A549 treated with CORT108297 at 1 μM for 4 hours (cell line): ENCODE measurements at places on chromosomes 4 and X. TPM values are rescaled to one million over a fixed set of nuclear protein-coding genes. Genes with fewer than 3 reads are reported as not detected.

The SPANXB1 gene
- total RNA-seq, result 2.0 to 3.0 TPM (median 3.0 TPM) in 5 replicates

The G6PD gene
- 1,443 to 1,631 TPM (median 1,552 TPM) in 5 replicates for total RNA-seq

The EPGN gene
- total RNA-seq, result 0.07 to 0.27 TPM in 2 of 5 replicates, not detected in the others

The LINC00632 gene
- total RNA-seq, result 1.3 to 2.3 TPM (median 2.2 TPM) in 5 replicates

The ARSJ gene
- total RNA-seq, result 4.2 to 5.5 TPM (median 4.6 TPM) in 5 replicates

The BRS3 gene
- total RNA-seq, result not detected in 5 replicates

The CT45A1 gene
- not detected in 5 replicates for total RNA-seq

The INTS6L gene
- 0.08 to 0.40 TPM (median 0.15 TPM) in 5 replicates for total RNA-seq

The SERPINA7 gene
- not detected in 5 replicates for total RNA-seq

The DCAF12L2 gene
- 0.05 to 0.12 TPM (median 0.10 TPM) in 5 replicates for total RNA-seq

The CENPE gene
- total RNA-seq, result 5.5 to 8.4 TPM (median 7.5 TPM) in 5 replicates

The CHRNA9 gene
- total RNA-seq, result 1.4 to 1.8 TPM (median 1.6 TPM) in 5 replicates

The GPR173 gene
- not detected in 5 replicates for total RNA-seq

The SOD3 gene
- not detected in 5 replicates for total RNA-seq

The TRIM2 gene
- 0.44 to 0.87 TPM (median 0.69 TPM) in 5 replicates for total RNA-seq

The ENAM gene
- total RNA-seq, result not detected in 5 replicates

The RGN gene
- total RNA-seq, result 0.09 TPM in 1 of 5 replicates, not detected in the others

The CT83 gene
- total RNA-seq, result not detected in 5 replicates

The CXorf51A gene
- not detected in 5 replicates for total RNA-seq

The XPNPEP2 gene
- total RNA-seq, result not detected in 5 replicates

The TBCK gene
- 1.9 to 3.3 TPM (median 2.9 TPM) in 5 replicates for total RNA-seq

The TRPC3 gene
- total RNA-seq, result 0.05 to 0.07 TPM (median 0.07 TPM) in 3 of 5 replicates, not detected in the others

The MAGEA12 gene
- 0.08 to 0.18 TPM (median 0.17 TPM) in 5 replicates for total RNA-seq

The SPIN2A gene
- total RNA-seq, result 0.12 to 0.21 TPM (median 0.13 TPM) in 5 replicates

The CT45A9 gene
- total RNA-seq, result not detected in 5 replicates

The GAGE13 gene
- total RNA-seq, result 0.17 TPM in 1 of 5 replicates, not detected in the others

The MAGEB1 gene
- not detected in 5 replicates for total RNA-seq

The USP26 gene
- not detected in 5 replicates for total RNA-seq

The GAGE12H gene
- total RNA-seq, result not detected in 5 replicates

The FAM9C gene
- not detected in 5 replicates for total RNA-seq

The CT45A2 gene
- 0.09 TPM in 1 of 5 replicates, not detected in the others for total RNA-seq

The GLOD5 gene
- not detected in 5 replicates for total RNA-seq
